ENCODE measurements at places on chromosomes 12 and 14. TPM values are rescaled to one million over a fixed set of nuclear protein-coding genes. Genes with fewer than 3 reads are reported as not detected.

DNA sequence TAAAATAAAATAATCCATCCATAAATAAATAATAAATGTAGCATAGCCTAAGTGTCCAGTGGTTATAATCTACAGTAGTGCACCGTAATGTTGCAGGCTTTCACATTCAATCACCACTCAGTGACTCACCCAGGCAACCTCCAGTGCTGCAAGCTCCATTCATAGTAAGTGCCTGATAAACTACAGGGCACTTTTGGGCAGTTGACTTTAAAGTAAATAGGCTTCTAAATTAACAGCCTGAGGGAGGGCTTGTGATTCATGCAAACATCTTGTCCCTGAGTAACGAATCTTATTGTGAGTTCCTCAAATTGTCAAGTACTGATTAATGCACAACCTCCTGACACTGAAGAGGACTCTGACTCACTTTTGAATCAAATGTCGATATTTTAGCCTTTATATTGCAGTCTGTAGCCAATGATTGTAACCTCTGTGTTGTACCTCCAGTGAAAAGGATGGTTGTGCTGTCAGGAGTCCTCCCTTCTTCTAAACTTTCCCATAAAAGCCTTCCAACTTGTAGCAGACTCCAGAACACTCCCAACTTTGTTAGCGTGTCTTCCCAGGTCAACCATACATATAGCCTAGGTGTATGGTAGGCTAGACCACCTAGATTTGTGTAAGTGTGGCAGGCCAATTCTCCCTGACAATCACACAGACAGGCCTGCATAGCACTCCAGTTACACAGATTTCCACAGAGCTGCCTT, 55.0 kb upstream of the BICD1 start:
- peak; percentile 80 for DNase-seq

GRCh38 chr12:1518591-1519516, 75.5 kb downstream of the FBXL14 start:
- DNase-seq: peak; percentile 33

DNA sequence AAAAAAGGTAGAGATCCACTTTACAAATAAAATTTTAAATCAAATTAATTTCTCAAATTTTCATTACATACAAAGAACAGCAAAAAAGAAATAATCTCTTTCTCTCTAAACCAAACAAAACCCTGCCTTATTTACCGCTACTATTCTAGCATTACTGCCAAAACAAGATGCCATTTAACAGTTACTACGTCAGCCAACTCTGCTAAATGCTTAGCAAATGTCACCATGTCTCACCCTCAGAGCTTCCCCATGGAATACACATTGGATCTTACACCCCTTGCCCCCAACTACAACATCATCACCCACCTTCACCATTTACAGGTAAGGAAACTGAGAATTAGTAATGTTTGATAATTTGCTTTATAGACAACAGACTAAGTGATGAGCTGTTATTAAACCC, 23.0 kb upstream of the NR2C1 start:
- DNase-seq: no peak

GRCh38 chr14:58677996-58678395, 40.2 kb downstream of the DACT1 start:
- DNase-seq: no peak

DNA sequence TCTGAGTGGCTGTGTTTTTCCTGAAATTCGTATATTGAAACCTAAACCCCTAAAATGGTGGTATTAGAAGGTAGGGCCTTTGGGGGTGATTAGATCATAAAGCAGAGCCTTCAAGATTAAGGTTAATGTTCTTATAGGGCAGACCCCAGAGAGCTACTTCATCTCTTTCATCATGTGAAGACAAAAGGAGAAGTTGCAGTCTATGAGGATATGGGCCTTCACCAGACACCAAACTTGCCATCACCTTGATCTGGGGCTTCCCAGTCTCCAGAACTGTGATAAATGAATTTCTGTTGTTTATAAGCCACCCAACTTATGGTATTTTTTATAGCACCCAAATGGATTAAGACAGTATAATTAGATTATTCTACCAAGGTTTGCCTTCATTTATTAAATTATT, 275.0 kb upstream of the ATP2B1 start:
- DNase-seq: no peak

DNA sequence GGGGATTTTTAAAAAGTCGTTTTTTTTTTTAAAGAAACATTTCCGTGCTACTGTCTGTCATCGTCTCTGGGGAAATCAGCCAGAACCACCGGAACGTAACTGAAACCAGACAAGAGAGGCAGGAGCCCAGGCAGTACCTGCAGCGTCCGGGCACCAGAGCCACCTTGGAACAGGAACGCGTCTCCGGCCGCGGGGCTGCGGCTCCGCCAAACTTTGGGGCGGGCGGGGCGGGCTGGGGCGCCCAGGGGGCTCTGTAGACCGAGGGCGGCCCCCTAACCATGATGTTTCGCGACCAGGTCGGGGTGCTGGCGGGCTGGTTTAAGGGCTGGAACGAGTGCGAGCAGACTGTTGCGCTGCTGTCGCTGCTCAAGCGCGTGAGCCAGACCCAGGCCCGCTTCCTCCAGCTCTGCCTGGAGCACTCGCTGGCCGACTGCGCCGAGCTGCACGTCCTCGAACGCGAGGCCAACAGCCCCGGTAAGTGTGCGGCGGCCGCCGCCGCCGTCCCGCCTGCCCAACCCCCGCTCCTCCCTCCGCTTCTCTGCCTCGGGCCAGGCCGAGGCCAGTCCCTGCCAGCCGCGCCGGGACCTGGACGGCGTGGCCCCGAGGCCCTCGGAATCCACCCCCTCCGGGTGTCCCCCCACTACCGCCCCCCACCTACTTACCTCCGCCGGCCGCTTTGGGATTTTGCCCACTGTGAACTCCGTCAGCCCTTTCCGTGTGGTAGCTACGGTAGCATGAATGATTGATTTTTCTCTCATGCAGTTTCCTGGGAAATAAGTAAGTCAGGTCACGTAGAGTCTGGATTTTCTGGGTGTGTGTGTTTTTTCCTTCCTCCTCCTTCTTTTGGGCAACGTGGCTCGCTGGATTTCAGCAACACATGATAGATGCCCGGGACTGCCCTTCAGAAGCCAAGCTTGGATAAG, 972 bp downstream of the SAMD4A start:
- DNase-seq: no peak

Gene TRIM9
- 0.44 TPM for total RNA-seq

DNA sequence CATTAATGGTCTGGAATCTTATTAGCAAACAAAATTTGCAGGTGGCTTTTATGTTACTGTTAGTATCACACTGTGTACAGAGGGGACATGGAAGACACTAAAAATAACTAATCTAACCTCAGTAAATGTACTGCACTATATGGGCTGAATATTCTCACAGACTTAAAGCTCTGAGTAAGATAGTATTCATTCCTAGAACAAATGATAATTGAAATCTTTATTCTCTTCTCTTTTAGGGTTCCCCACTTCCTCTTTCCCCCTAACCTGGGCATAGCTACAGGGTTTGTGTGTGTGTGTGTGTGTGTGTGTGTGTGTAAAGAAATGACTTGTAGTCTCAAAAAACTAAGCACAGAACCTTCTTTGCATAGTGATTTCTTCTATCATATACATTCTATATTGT, 21.4 kb upstream of the HECTD1 start:
- no peak for DNase-seq

DNA sequence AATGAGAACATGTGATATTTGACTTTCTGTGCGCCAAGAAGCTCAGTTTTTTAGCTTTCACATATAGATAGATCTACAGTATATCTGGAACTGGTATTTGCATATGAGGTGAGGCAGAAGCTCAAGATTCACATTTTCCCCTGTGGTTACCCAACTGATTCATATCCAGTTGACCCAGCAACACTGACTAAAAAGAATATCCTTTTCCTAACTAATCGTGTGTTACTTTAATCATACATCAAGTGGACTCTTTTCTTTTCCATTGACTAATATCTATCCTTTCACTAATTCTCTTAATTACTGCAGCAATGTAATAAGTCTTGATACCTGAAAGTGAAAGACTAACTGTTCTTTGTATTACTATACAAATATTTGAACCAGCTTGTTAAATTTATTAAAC, 236.1 kb downstream of the AEBP2 start:
- DNase-seq: no peak

- no peak for DNase-seq
Measured at GRCh38 chr14:33432407-33433023, 493.8 kb downstream of the NPAS3 start.

GRCh38 chr12:114614040-114614439, 69.9 kb downstream of the TBX3 start:
- DNase-seq: no peak

Gene P2RX7
- 0.23 TPM for total RNA-seq

Gene RHOJ
- 0.28 TPM for total RNA-seq

Gene PMCH
- total RNA-seq: not detected

- DNase-seq: no peak
Measured at GRCh38 chr12:47819138-47819895, 386 bp downstream of the HDAC7 start.

DNA sequence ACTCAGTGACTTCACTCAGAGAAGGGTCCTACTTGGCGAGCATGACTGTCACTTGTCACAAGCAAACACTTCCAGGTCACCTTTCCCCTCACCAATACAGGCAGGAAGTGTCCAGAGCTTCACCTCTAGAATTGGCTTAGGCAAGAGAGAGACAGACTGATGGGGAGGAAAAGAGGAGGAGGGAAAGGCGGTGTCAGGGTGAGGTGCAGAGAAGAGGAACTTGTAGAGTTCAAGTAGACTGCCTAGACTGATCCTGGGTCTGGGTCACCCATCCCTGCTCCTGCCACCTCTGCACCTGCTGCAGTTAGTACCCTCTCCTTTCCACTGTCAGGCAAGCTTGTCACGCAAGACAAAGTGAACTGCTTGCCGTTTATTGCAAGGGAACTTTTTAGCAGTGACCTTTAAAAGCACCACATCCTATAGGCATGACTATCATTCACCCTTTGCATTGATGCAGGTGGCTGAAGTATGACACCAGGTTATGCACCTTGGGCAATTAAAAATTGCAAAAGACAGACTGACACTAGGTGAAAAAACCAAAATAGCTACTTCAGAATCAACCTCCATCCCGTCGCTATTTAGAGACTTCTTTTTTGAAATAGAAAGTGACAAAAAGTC, 292.4 kb downstream of the SYT1 start:
- DNase-seq: no peak

GRCh38 chr14:69291891-69292561, 32.1 kb downstream of the GALNT16 start:
- DNase-seq: no peak

DNA sequence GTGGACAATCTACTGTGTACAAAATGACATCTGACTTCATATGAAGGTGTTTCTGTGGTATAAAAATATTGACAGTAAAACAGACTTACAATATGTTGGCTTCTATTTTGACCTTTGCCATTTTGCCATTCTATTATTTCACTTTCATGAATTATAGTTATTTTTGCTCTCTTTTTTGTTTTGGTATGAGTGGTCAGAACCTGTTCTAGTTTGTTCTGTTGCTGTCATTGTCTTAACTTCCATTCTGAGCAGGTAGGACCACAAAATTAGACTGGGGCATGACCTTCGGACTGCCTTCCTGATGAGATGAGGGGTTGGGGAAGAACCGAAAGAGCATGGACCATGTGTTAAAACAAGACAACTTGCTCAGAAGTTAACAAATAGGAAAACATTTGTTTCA, 36.5 kb upstream of the IFNG-AS1 start:
- no peak for DNase-seq

DNA sequence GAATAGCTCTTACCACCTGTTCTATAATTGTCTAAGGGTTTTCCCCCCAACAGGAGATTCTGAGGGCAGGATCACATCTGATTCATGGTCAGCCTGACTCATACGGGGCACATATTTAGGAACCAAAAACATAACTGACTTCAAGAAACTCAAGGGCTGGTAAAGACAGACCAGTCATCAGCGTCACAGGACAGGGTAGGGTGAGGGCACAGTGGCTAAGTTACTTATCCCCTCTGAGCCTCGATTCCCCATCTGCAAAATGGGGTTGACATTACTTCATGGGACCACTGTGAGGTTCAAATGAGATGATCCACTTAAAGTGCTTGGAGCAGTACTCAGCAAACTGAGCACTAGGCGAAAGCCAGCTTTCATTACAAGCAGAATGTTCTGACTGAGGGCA, 606 bp downstream of the CINP start:
- no peak for DNase-seq

DNA sequence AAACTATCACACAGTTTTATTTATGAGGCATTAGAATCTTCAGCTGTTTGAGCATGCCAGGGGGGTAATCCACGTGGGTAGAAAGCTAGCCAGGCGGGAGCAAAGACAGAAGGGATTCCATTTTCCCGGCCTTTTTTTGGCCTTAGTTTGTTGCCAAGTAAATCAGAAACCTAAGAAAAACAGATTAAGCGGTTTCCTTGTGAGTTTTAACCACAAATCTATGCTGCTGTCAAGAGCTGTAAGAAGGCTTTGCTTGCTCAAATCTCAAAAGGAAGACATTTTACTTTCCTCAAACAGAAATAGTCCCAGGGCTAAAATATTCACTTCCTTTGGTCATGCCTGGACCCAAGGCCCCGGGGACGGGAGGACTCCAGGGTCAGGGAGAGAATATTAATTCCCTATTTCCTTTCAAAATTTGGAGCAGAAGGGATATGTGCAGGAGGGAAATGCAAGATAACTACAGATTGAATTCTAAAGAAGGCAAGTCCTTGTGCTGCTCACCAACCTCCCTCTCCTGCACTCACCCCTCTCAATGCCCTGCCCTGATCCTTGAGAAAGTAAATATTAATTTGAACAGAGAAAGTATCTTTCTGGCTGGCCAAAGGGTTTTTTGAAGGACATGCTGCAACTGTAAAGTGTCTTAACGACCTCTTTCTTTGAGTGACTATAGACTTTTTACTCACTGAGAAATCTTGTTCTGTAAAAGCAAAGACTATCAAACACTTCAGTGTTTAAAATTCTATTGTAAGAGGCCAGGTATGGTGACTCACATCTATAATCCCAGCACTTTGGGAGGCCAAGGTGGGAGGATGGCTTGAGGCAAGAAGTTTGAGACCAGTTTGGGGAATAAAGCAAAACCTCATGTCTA, 75.7 kb downstream of the HSD17B6 start:
- no peak for DNase-seq

Gene CACNA1C
- total RNA-seq: 0.03 TPM

DNA sequence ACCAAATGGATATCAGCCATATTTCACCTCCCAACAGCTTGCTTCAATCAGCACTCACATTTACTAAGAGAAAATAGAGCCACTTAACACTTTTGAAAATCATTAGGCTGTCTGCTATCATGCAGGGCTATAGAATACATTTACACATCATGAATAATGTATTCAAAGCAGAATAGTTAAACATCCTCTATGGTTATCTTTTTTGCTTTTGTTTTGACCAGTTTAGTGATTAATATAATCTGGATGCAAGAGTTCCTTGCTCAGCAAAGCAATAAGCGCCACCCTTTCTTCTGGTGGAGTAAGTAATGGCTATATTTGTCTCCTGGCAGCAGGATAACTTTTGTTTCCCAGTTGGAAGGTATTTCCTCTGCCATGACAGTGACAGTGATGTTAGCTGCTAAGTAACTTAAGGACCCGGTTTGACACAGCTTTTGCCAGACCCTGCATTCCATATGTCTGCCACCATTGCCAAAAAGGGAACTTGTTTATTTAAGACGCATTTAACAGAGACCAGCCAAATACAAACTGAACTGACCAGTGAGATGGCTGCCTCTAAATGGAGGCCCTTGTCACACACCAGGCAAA, 70.3 kb upstream of the NR2C1 start:
- no peak for DNase-seq

GRCh38 chr14:101508948-101509729, 52.2 kb upstream of the DIO3 start:
- DNase-seq: no peak

Gene GZMB
- total RNA-seq: 1.2 TPM

- no peak for DNase-seq
Measured at GRCh38 chr12:132138941-132139871, 4.9 kb downstream of the DDX51 start.

GRCh38 chr12:45697371-45697770, 32.1 kb upstream of the ARID2 start:
- DNase-seq: no peak

All from Panc1 (cell line).